SHP77 treated with DMSO at 0.1 percent for 48 hours (cell line): ENCODE measurements at places on chromosomes 1 and 21.

- DNase-seq, result no peak
These were observed 15.6 kb downstream of the NIBAN1 start for GRCh38 chr1:184958554-184959353.

DNA sequence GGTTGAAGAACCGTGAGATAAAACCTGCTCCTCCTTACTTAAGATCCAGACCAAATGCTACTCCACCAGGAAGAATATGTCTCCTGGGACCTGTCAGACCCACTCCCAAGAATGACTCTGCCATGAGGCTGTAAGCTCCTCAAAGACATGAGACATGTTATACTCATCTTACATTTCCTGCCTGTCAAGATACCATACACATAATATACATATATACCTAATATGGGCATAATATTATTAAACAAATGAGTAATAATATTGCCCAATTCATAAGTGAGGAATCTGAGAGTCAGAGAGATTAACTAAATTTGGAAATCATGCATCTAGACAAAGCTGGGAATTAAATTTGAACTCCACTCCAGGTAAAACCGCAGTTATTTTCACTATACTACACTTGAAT is 634.9 kb downstream of the LMO4 start:
- no peak for DNase-seq

GRCh38 chr1:87833166-87833565 is 504.5 kb downstream of the LMO4 start:
- no peak for DNase-seq

GRCh38 chr1:24266998-24267397 is 52.2 kb upstream of the GRHL3 start:
- no peak for DNase-seq

DNA sequence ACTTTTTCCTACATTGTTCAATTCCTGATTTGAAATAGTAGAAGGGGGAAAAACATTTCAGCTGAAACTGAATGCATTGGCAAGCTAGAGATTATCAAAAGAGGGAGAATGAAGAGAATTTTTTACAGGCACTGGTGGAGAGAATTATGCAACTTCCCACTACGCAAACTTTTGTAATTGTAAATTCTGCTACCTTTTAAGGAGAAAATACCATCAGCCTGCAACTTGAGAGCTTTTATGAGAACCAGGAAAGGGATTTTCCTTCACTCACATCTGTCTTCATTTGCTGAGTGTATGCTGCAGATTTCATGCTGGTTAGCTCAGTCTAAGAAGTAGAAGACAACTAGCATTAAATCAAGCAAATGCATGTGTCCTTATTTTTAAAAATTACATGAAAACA is 43.7 kb downstream of the ADAMTS1 start:
- no peak for DNase-seq

DNA sequence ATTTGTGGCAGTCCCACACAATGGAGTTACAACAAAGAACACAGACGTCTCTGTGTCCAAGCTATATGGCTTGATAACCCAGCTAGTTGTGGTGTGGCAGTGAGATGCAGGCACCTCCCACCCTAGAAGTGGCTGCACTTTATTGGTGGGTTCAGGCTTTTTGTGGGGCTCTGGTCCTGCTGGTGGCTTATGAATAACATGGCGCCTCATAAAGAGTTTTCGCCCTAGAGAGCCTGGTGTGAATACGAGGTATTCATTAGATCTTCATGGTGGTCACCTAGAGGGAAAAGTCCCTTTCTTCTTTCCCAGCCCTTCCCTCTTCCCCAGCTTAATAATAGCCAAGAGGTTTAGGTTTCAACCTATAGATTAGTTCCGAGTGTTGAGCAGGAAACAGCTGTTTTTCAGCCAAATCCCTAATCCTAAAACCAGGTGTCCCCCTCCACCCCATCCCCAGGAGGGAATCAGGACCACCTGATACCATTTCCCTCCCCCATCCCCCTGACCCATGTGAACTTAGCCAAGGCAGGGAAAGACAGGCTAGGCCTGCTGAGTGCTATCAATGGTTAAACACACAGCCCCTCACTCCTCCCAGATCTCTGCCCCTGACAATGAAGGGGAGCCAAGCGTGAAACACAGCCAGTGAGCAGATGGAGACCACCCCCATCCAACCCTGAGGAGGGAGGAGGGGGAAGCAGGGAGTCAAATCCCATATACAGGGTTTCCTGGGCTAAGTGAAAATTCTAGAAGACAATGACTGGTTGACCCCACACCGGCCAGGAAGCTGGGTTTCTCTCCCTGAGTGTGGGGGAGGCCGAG is 58.2 kb downstream of the NFASC start:
- no peak for DNase-seq

- DNase-seq, result no peak
These were observed 1.5 kb downstream of the RAP1A start for GRCh38 chr1:111621050-111621449.

DNA sequence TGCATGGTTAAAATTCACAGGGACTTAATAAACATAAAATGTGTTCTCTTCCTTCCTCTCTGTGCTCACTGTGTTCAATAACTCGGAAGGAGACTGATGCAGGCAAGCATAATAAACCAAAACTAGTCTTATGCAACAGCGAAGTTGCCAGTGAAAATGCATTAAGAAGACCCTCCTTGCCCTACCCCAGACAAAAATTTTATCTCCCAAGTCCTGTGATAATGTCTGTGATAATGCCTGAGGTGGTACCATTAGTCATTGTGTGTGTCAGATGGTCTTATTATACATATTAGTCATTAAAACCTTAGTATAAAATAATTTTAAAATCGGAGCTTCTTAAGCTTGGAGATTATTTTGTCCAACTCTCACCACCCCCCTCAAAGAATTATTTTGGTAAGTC is 97.8 kb downstream of the NGF start:
- DNase-seq, result no peak

- no peak for DNase-seq
These were observed 11.3 kb downstream of the COA7 start for GRCh38 chr1:52686830-52687229.

- no peak for DNase-seq
These were observed 57.0 kb upstream of the SYNC start for GRCh38 chr1:32759521-32759981.
